ENCODE measurements at places on chromosomes 1 and 21. TPM values are rescaled to one million over a fixed set of nuclear protein-coding genes. Genes with fewer than 3 reads are reported as not detected.

Gene CFHR5
- not detected for total RNA-seq

Gene OR10Z1
- not detected for total RNA-seq

Gene KRTAP10-10
- not detected for total RNA-seq

Gene OVAAL
- not detected for total RNA-seq

Gene KCNK2
- total RNA-seq, result 3.1 TPM

Gene SYT14
- total RNA-seq, result 0.65 TPM

Gene PLA2G4A
- total RNA-seq, result 28.4 TPM

Gene PCP4
- total RNA-seq, result not detected

Gene ZNF593OS
- total RNA-seq, result not detected

Gene KRTAP10-3
- not detected for total RNA-seq

Gene FNDC10
- 0.92 TPM for total RNA-seq

Gene TMEM82
- not detected for total RNA-seq

Gene GNAT2
- 0.28 TPM for total RNA-seq

Gene TDRD5
- not detected for total RNA-seq

Gene DNAJC28
- 1.5 TPM for total RNA-seq

Gene SERTAD4
- 0.46 TPM for total RNA-seq

Gene LRRIQ3
- total RNA-seq, result 1.1 TPM

Gene KRTAP19-3
- total RNA-seq, result not detected
